ENCODE measurements at places on chromosomes 6 and 20. TPM values are rescaled to one million over a fixed set of nuclear protein-coding genes. Genes with fewer than 3 reads are reported as not detected.

FAM217A gene
- not detected for total RNA-seq

NANP gene
- 5.1 TPM for total RNA-seq

OPN5 gene
- total RNA-seq, result not detected

PTK7 gene
- 3.3 TPM for total RNA-seq

SULF2 gene
- total RNA-seq, result not detected

MEP1A gene
- not detected for total RNA-seq

OR2J3 gene
- total RNA-seq, result not detected

DNA sequence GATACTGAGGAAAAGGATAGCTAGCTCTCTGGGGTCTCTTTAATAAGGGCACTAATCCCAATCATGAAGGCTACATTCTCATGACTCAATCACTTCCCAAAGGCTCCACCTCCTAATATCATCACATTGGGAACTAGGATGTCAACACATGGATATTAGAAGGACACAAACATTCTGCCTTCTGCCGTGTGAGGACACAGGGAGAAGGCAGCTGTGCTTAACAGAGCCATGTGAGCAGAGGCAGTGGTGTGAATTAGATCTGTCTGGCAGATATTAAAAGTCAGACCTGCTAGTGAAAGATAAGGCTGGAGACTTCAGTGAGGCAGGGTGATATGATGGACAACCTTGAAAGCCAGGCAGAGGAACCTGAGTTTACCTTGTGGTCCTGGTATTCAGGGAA is 341.9 kb downstream of the ARHGAP18 start:
- no peak overlapping the region for H3K4me3 ChIP-seq
- no peak overlapping the region for H3K27ac ChIP-seq
- H3K36me3 ChIP-seq, result no peaks in the 10 kb centered on the region
- no peak for DNase-seq
- H3K27me3 ChIP-seq, result no peaks in the 10 kb centered on the region

DNA sequence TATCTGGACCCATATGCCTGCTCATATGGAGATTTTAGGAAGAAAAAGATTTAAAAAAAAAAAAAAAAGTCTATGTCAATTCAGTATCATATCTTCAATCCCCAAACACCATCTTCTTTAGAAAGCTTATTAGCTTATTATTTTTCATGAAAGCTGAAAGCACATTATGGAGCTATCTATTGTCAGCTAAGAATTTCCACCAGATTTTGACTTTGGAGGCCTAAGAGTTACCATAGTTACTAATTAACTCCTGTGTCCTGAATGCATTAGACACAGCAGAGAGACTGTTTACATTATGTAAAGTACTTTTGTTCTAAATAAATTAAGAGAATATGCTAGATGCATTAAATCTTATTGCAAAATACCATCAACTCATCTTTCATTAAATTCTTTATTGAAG is 255.5 kb upstream of the NRSN1 start:
- H3K4me1 ChIP-seq, result no peaks in the 10 kb centered on the region
- no peaks in the 10 kb centered on the region for H3K36me3 ChIP-seq
- no peaks in the 10 kb centered on the region for H3K27me3 ChIP-seq
- no peak for DNase-seq

DNA sequence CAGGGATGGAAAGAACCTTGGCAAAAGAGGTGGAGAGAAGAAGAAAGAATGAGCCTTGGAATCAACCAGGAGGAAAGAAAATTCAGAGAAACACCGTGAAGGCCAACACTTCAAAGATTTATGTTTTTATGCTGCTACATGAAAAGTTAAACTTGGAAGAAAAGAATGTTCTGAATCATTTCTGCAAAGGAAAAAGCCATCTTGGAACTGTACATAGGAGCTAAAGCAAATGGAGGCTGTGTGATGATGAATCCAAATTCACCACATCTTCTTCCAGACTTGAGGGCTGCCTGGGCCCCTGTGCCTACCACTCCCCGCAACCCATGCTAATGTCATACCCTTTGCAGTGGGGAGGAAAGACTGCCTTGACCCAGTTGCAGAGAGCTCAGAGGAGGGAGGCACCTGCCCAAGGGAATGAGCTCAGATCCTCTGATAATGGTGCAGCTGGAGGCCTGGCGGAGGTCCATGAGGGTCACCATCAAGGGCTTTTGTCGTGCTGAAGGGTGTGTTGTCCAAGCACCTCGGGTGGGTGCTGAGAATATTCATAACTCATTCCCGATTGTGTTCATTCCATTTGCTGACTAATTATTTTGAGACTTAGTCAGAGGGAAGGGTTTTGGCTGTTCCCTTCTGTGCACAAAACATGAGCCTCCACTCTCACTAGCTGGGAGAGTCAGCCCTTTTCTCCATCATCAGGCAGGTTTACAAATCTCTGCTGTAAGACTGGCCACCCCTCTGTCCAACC is 245.8 kb upstream of the JAG1 start:
- no peaks in the 10 kb centered on the region for H3K36me3 ChIP-seq
- no peaks in the 10 kb centered on the region for H3K27me3 ChIP-seq
- no peak overlapping the region for H3K4me3 ChIP-seq
- no peak overlapping the region for H3K27ac ChIP-seq

GRCh38 chr6:40721271-40721952 is 134.2 kb upstream of the LRFN2 start:
- DNase-seq, result peak; percentile 94
- H3K27ac ChIP-seq, result peak overlapping the region; percentile 99
- H3K36me3 ChIP-seq, result no peaks in the 10 kb centered on the region
- peaks cover 100% of the 10 kb centered on the region for H3K4me1 ChIP-seq
- no peaks in the 10 kb centered on the region for H3K27me3 ChIP-seq
- H3K4me3 ChIP-seq, result peak overlapping the region; percentile 67

DNA sequence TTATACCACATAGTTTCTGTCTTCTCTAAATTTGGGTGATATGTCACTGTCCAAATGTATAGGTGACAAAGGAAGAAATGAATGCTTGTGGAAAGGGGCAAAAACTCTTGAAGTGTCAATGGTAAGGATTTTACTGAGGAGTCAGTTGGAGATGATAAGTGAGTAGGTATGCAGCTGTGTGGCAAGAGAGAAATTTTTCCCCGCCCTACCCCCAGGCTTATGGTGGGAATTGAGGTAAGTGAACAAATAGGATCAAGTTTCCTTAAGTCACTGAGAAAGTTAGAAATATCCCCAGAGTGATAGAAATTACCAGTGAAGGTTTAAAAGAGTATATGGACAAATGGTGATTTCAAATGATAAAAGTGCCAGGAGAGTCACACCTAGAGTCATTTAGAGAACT is 11.8 kb downstream of the DSE start:
- no peaks in the 10 kb centered on the region for H3K4me1 ChIP-seq
- no peak overlapping the region for H3K4me3 ChIP-seq
- no peaks in the 10 kb centered on the region for H3K27me3 ChIP-seq
- no peak overlapping the region for H3K27ac ChIP-seq
- H3K36me3 ChIP-seq, result no peaks in the 10 kb centered on the region
- no peak for DNase-seq

DNA sequence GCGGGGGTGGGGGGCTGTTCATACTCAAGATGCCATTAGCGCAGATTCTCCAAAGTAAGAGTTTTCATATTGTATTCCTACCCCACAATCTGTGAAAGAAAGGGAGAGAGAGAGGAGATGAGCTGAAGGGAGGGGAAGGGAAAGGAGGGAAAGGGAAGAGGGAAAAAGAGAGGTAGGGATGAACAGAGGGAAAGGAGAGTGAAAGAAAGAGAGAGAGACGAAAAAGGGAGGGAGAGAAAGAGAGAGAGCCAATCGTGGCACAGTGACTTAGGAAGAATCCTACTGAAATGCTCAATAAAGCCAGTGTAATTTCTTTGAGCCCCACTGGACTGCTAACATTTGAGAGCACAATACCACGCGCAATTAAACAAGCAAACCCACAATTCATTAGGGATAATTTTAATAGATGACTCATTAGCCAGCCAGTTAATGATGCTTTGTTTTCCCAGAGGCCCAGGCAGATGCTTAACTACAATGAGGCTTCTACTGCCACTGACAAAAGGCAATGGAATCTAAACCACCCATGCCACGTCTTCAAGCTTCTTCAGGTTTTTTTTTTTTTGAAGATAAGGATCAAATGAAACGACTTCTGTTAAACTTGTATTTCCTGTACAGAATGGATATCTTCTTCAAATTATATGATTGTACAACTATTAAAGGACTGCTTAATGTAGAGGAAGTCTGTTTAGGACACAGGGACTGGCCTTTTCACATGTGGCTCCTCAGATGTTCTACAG is 306.8 kb downstream of the FOXC1 start:
- no peak overlapping the region for H3K4me3 ChIP-seq
- H3K4me1 ChIP-seq, result no peaks in the 10 kb centered on the region
- no peaks in the 10 kb centered on the region for H3K27me3 ChIP-seq
- H3K27ac ChIP-seq, result no peak overlapping the region
- H3K36me3 ChIP-seq, result no peaks in the 10 kb centered on the region
- no peak for DNase-seq

DNA sequence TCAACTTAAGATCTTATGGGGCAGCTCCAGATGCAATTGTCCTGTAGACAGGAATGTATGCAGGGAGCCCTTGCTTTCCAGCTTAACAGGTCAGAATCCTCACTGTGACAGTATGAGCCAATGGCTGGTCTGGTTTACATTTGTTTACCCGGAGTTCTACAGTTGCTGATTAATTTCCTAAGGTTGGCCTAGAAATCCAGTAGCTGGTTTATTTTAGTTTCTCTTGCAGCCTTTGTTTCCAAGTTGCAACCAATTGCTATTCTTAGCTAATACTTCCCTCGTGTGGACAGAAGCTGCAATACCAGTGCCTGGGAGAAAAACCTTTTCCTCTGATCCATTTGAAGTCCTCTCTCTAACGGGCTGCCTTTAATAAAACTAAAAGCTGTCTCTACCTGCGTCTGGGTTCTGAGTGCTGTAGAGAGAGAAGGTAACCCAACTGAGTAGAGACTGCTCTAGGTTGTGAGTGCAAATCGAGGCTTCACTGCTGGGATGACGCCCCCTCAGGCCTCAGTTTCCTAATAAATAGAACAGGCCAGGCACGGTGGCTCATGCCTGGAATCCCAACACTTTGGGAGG is 45.9 kb downstream of the ZNF217 start:
- H3K4me1 ChIP-seq, result no peaks in the 10 kb centered on the region
- peak; percentile 70 for DNase-seq

GRCh38 chr6:67030861-67031260 is 1323.8 kb upstream of the EYS start:
- no peaks in the 10 kb centered on the region for H3K27me3 ChIP-seq
- H3K27ac ChIP-seq, result no peak overlapping the region
- H3K4me1 ChIP-seq, result no peaks in the 10 kb centered on the region

DNA sequence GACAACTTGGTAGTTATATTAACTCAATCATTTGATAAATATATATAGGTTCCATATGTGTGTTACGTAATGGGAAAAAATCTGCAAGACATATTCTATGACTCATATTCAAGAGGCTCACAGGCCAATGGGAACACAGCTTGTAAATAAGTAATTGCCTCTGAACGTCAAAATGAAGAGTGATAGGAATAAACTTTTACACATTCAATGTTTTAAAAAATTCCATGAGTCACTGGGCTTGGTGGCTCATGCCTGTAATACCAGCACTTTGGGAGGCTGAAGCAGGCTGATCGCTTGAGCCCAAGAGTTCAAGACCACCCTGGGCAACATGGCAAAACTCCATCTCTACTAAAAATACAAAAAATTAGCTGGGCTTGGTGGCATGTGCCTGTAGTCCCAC is 209.4 kb upstream of the MCHR2 start:
- H3K27me3 ChIP-seq, result no peaks in the 10 kb centered on the region
- DNase-seq, result no peak
- H3K4me1 ChIP-seq, result no peaks in the 10 kb centered on the region
- no peak overlapping the region for H3K4me3 ChIP-seq

DNA sequence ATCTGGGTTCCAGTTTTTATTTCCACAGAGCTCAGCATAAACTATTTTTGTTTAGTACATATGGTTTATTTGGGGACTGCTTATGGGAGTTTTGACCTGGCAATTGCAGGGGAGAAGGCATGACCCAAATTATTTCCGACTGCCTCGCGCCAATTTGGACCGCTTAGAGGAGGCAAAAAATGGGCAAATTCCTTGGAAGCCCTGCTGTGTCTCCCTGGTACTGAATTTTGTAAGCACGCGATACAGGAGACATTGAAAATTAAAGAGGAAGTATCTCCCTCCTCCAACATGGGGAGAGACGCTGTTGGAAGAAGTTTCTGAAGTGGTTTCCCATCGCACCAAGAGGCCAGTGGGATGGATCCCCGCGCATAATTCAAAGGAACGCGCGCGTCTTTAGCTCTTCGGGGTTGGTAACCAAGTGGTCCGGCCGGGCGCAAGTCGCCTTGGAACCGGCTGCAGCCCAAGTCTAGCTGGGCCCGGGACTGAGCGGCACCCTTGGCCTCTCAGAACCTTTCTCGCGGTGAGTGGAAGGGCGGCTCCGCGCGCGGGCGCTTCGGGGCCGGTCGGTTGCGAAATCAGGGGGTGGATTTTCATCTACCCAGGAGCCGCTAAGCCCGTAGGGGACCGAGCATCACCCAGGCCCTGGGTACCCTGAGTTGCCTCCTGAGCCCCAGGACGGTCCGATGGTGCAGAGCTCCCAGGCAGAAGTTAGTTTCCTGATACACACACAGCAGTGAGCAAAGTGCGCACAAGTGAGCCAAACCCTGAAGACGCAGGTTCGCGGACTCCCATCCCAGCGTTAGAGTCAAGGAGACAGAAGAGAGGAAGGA is 6.2 kb downstream of the NKX2-2 start:
- no peak for DNase-seq
- no peaks in the 10 kb centered on the region for H3K27me3 ChIP-seq
- no peak overlapping the region for H3K4me3 ChIP-seq
- H3K36me3 ChIP-seq, result no peaks in the 10 kb centered on the region
- no peaks in the 10 kb centered on the region for H3K4me1 ChIP-seq

- H3K4me3 ChIP-seq, result no peak overlapping the region
- H3K4me1 ChIP-seq, result peaks cover 28% of the 10 kb centered on the region
- DNase-seq, result peak; percentile 55
- no peaks in the 10 kb centered on the region for H3K36me3 ChIP-seq
Observed at GRCh38 chr20:48747840-48748414, 79.9 kb downstream of the PREX1 start.

DNA sequence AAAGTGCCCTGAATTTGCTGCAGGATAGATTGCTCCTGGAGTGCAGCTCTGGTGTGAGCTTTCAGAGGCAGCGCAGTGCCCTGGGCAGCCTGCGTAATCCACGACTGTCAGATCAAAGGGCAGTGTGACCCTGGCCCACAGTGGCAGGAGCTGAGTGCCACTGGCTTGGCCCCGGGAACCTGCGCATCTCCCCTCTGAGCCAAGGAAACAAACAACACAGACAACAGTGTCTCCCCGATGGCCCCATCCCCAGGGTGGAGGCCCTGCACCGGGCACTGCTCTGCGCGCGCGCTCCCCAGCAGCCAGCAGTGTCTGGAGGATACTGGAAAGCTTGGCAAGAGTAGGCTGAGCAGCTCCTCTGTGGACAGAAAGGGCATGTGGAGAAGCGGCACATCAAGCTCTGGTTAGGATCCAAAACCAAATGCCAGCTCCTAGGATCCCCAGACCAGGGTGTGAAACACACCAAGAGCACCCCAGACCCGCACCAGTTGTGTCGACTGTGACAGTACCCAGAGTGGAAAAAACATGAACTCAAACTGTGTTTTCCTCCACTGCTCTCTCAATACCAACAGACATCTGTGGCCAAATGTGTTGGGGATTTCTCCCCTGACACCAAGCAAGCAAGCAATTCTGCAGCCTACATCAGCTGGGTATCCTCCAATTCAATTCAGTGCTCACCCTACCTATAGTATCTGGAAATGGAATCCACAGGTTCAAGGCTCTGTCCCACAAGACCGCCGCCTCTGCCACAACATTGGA is 26.7 kb downstream of the RBCK1 start:
- no peak overlapping the region for H3K27ac ChIP-seq
- H3K36me3 ChIP-seq, result peaks cover 14% of the 10 kb centered on the region
- no peak for DNase-seq
- no peak overlapping the region for H3K4me3 ChIP-seq
